ENCODE measurements at places on chromosomes 4 and X. TPM values are rescaled to one million over a fixed set of nuclear protein-coding genes. Genes with fewer than 3 reads are reported as not detected.

DNA sequence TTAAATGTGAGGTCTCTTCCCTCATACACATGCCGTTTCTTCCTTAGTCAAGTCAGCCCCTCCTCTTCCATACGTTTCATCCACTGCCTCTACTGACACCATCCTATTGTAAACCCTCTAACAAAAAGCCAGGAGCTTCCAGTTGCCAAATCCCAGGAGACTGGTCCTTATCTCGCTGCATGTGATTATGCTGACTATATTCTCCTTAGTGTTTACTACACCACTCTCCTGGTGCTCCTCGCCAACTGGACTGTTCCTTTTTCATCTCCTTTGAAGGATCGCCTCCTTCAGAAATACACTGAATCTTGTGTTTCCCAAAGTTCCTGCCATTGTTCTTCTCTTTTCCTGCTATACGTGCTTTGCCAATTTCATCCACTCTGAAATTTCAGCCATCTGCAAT lies 27.7 kb downstream of the MAML3 start:
- no peak for DNase-seq

- DNase-seq: no peak
Observed at GRCh38 chr4:112277705-112278448, 7.8 kb downstream of the TIFA start.

DNA sequence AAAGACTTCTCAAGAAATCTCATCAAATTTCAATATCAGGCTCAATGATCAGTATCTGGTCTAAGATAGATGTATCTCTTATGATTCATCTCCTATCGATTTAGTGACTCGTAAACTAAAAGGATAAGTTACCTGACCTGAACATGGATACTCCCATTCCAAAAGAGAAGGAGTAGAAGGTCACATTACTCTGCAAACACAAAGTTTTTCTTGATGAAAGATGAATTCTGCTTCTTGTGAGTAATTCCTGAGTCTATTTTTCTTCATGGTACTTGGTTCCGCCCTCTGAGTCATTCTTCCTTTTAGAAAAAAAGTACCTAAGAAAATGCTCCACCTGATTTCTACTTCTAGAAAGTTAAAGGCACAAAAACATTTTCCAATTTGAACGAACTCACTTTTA lies 223.1 kb upstream of the SLIT2 start:
- DNase-seq: no peak

GRCh38 chrX:41096339-41096955 lies 11.2 kb downstream of the USP9X start:
- DNase-seq: no peak

CCKAR gene
- not detected for total RNA-seq

DNA sequence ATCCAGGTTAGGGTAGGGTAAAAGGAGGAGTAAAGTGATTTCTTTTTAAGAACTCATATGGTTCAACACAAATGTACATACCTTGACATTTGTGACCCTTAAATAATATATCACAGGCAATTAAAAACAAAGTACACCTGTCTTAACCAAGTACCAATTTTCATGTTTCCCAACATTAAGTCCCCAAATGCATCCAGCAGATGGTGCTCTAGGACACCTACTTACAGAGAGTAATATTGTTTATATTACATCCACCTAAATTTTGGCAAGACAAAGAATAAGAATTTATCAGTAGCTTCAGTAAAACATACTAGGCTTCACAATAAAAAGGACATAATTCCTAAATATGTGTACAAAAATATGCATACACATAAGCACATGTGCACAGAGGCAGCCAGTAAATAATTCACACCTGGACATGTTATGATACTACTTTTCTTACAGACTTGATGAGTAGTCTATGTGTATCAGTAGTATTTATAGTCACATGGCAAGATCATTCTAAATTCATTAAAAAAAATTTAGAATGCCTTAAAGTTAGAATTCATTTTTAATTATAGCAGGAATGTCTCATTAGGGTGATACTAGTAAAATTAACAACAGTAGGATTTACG lies 219.7 kb downstream of the DCLK2 start:
- DNase-seq: no peak

SSX1 gene
- not detected for total RNA-seq

GRCh38 chr4:165991325-165992180 lies 118.5 kb downstream of the TLL1 start:
- DNase-seq: no peak

- no peak for DNase-seq
Observed at GRCh38 chr4:17921451-17921850, 100.1 kb downstream of the LCORL start.

- DNase-seq: no peak
Observed at GRCh38 chrX:134457708-134458107, 2.3 kb upstream of the HPRT1 start.

GRCh38 chrX:78378476-78379115 lies 51.2 kb upstream of the CYSLTR1 start:
- DNase-seq: no peak

TCEAL2 gene
- total RNA-seq: not detected

GRCh38 chr4:8914461-8915171 lies 43.0 kb upstream of the HMX1 start:
- DNase-seq: no peak

RIBC1 gene
- 0.36 TPM for total RNA-seq

DNA sequence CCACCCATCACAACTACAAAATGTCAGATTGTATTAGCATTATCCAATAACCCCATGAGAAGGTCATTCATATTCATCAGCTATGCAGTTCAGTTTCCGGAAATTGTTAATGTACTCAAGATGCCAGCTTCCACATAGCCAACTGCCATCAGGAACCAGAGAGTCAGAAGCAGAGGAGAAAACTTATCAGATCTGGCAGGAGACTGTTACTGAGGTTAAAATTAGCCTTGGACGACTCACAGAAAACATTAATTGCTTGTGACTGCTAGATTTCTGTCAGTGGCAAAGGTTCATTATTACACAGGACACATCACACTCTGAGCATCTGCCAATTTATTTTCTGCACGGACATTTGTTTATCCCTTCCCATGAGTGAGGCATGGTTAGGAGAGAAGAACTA lies 352.8 kb downstream of the DHRSX start:
- DNase-seq: no peak

DNA sequence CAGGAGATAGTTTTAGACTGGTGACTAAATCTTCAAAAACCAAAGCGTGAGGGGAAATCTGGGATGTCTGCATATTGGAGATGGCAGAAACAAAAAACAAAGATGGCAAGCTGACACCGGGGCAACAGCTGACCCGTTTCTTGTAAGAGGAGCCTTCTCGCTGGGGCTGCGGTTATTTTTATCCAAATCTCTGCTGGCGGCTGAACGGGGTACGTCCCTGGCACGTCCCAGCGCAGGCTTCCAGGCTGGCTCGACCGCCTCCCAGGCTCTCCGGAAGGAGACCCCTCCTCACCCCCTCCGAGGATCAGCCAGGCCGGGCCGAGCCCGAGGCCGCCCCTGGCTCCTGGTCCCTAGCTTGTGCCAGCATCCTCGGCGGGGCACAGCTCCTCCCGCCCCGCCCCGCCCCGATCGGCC lies 403 bp downstream of the SGCB start:
- peak; percentile 65 for DNase-seq

GRCh38 chrX:9349572-9350494 lies 115.0 kb upstream of the TBL1X start:
- DNase-seq: no peak

- DNase-seq: no peak
Observed at GRCh38 chrX:107823456-107823855, 2.2 kb upstream of the MID2 start.

DNA sequence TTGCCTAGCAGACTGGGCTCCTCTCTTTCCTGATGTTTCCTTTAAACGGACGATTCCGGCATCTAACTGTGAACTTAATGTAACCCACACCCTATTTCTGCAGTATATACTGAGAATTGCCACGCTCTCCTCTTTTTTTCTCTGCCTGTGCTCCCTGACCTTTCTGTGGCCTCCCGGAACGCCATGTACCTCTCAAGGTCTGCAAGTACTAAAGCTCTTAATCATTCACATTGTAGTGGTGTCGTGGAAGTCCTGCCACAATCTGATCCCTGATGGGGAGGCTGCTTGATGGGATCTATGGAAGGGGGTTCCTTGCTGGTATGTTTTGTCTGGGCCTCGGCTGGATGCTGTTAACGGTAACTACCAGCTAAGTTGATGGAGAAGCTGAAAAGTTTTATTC lies 302.9 kb upstream of the EPHA5 start:
- no peak for DNase-seq

DNA sequence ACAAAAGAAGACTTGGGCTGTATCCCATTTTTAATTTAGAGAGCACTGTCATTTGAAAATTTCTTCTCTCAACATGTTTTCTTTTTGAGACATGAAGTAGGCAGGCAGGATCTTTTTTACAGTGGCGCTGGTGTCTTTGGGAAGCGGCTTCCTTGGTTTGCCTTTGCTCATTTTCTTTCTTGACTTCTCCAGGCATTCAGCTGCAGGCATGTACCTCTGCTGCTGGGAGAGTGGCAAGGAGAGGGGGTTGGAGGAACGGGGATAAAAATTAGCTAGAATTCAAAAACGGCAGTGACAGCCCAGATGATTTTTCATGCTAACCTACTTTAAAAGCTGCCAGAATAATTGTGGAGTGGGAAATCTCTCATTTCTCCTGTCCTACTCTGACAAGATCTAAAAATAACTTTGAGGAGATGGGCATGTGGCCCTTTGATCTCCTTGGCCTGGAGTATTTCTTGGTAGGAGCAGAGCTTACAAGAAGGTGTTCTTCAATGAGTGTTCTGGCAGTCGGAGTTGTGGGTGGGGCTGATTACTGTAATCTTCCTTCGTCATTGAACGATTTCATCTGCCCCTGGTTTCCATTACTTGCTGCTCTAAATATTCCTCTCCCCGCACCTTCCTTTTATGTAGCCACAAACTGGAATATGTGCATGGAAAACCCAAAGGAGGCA lies 54.8 kb downstream of the TBL1X start:
- DNase-seq: no peak

NDNF gene
- total RNA-seq: 2.1 TPM

DNA sequence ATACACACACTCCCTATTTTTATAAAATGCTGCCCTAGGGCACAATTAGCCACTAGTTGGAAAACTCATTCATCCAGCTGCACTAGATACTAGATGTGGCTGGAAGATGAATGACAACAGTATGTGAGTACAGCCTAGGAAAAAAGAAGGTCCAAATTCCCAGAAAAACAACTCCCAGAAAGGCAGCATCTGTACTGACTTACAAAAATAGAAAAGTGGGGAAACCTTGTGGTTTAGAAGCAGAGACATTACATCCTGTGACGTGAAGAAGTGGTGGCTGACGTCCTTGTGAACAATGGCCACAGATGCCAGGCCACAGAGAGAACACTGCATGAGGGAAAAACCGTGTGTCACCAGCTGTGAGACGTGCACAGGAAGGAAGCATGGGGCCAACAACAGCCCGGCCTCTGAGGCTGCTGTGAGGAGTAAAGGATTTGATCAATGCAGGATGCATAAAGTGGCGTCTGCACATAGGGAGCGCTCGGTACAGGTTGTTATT lies 81.2 kb downstream of the SPRY1 start:
- DNase-seq: peak; percentile 17

GRCh38 chrX:48666649-48667048 lies 16.9 kb upstream of the WAS start:
- no peak for DNase-seq

PCDH11X gene
- 0.02 TPM for total RNA-seq

VSIG4 gene
- total RNA-seq: 24.5 TPM

SH3BGRL gene
- 10.3 TPM for total RNA-seq

DNA sequence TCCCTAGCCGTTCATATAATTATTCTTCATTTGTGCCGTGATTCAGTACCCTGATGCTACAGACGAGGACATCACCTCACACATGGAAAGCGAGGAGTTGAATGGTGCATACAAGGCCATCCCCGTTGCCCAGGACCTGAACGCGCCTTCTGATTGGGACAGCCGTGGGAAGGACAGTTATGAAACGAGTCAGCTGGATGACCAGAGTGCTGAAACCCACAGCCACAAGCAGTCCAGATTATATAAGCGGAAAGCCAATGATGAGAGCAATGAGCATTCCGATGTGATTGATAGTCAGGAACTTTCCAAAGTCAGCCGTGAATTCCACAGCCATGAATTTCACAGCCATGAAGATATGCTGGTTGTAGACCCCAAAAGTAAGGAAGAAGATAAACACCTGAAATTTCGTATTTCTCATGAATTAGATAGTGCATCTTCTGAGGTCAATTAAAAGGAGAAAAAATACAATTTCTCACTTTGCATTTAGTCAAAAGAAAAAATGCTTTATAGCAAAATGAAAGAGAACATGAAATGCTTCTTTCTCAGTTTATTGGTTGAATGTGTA lies 7.0 kb downstream of the SPP1 start:
- DNase-seq: no peak

DNA sequence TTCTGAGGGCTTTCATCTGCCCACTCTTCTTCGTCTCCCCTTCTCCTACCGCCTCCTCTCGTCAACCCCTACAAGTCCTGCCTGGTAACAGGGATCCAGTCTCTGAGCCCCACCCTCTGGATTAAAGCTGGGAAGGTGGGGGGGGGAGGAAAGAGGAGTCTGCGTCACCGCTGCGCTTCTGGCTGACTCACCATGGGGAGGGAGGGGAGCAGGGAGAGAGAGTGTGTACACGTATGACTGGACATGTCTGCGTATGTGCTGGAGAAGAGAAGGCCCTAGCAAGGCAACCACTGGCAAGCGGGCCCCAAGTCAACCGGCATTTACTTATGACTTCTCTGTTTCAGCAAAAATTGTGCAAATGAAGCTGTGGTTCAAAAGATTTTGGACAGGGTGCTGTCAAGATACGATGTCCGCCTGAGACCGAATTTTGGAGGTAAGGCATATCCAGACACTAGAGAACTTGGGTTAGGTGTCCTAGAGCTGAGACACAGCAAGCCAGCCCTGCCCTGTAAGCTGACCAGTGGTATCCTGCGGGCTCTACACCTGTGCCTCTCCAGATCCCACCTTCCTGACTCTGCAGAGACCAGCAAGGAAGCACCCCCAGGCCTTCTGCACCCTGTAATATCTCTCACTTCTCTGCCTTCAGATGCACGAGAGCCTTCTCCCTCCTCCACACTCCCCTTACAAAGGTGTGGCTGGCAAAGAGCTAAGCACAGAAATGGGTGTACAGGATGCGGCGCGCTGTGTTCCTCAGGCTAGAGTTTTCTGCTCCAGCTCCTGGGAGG lies 2.5 kb downstream of the GABRQ start:
- no peak for DNase-seq

TLR10 gene
- 0.11 TPM for total RNA-seq

- DNase-seq: no peak
Observed at GRCh38 chrX:131745942-131746489, 202.1 kb downstream of the OR13H1 start.

GRCh38 chrX:110082161-110082560 lies 79.2 kb downstream of the TMEM164 start:
- no peak for DNase-seq

CT45A1 gene
- not detected for total RNA-seq
